ENCODE measurements at places on chromosomes 1 and 21.

DNA sequence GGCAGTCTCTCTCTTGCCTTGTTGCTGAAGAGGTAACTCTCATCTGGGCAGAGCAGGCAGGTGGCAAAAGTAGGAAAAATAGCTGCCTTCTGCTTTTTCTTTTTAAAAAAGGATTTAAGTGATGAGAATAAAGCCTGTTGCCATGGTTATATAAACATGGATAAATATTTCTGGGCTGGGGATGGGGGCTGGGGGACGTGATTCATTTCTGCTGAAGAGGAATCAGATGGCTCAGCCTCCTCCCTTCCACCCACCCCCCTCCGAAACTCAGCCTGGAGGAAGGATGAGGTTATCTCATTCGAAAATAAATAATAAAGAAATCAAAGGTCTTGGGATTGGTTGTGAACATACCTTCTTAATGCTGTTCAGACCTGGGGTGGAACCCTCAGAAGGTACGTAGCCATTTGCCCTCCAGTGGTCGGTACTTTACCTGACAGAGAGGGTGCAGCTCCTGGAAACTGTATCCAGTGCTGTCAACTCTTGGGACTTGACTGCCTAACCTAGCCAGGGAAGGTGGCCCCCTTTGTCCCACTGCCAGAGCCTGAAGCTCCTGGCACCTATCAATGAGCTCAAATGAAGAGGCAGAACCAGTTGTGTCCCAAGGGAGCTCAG lies 3.8 kb upstream of the INKA2 start:
- DNase-seq: no peak

- DNase-seq: no peak
Measured at GRCh38 chr1:30927448-30927847, 18.9 kb upstream of the SDC3 start.

DNA sequence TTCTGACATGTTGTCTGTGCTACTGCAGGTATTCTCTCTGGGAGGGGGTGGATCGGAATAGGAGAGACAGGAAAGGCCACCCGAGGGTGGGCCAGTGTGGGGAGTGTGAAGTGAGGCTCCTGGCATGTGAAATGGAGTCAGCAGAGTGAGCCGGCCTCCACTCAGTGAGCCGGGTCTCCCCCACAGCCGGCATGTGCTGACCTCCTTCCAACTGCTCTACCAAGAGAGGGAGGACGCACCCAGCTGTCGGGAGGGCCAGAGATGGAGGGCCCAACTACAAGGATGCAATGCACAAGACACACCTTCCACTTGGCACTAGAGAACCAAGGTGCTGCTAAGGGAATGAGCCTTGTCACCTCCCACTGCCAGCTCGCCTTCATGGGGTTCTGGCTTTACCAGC lies 28.2 kb upstream of the CLSTN1 start:
- DNase-seq: no peak

GRCh38 chr1:116515702-116516101 lies 55.1 kb downstream of the CD58 start:
- peak; percentile 72 for DNase-seq

DNA sequence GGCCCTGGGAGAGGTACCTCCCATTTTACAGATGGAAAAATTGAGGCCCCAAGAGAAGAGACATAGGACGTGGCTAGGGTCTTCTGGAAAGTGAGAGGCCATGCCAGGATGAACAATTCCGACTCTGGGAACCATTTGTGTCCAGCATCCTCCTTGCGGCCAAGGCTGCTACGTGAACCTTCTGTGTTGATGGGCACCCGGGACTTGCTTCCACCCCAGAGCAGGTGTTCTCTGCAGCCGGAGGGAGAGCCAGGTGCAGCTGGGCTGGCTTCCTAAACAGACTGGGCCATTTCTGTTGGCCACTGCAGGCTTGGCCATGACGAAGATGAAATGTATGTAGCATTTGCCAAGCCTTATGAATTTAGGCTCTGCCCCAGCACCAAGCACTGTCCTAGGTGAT lies 118.9 kb downstream of the PRDM2 start:
- no peak for DNase-seq

GRCh38 chr1:28986306-28986910 lies 72.0 kb downstream of the EPB41 start:
- DNase-seq: peak; percentile 44

- no peak for DNase-seq
Measured at GRCh38 chr1:213934649-213935048, 53.1 kb upstream of the PROX1 start.

- no peak for DNase-seq
Measured at GRCh38 chr1:209199822-209200221, 383.7 kb upstream of the CAMK1G start.

DNA sequence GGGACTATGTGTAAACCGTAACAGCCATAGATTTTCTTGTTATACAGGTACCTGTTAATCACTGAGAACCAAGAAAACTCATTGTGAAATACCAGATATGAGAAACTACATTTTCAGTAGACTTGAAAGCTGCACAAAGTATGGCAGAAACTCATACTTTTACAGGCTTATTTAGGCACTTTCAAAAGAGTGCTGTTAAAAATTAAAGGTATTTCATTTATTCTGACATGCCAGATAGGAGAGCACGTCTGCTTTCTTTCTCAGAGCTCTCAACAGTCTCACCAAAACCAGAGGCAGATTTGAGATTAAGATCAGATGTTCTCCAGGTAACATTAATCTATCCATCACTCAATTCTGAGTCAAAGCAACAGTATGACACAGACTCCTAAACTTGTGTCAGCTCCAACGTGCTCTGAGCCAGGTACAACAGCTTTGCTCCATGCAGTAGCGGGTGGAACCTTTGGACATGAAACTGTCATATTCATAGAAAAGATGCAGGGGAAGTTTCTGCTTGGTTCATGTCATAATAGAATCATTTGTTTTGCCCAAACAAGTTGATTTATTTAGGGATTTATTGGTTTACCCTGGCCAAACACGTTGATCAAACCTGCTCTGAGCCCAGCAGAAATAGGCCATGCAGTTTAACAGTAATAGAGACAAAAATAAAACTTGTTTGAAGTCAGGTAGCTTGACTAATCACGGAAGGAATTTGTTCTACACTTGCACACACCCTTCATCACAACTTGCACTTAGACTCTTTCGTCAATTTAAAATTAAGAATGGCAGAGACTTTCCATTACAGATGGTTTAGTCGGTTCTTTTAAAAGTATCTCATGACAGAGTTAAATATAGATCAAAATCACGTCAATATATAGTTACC lies 20.8 kb upstream of the TSNAX start:
- DNase-seq: no peak

DNA sequence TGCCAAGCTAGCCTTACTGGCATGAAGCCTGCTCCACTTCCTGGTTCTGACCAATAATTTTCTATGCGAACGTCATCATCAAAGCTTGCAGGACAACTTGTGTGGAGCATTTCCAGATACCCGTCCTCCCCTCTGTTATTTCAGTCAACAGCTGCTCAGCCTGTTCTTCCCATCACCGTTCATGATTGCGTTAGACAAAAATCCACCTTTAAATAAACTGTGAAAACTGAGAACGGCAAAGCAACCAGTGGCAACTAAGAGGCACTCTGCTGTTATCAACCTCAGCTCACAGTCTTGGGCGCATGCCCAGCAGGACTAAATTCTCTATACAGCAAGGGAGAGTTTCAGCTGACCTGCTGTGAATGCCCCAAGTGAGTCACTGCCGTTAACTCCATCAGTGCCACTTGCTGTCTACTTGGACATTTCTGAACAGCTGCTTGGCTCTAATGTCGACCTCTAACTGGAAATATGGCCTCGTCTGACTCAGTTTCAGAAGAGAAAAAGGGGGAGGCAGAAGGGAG lies 207.4 kb upstream of the RUNX1 start:
- DNase-seq: no peak

GRCh38 chr1:66704177-66704875 lies 47.9 kb upstream of the DYNLT5 start:
- DNase-seq: no peak

DNA sequence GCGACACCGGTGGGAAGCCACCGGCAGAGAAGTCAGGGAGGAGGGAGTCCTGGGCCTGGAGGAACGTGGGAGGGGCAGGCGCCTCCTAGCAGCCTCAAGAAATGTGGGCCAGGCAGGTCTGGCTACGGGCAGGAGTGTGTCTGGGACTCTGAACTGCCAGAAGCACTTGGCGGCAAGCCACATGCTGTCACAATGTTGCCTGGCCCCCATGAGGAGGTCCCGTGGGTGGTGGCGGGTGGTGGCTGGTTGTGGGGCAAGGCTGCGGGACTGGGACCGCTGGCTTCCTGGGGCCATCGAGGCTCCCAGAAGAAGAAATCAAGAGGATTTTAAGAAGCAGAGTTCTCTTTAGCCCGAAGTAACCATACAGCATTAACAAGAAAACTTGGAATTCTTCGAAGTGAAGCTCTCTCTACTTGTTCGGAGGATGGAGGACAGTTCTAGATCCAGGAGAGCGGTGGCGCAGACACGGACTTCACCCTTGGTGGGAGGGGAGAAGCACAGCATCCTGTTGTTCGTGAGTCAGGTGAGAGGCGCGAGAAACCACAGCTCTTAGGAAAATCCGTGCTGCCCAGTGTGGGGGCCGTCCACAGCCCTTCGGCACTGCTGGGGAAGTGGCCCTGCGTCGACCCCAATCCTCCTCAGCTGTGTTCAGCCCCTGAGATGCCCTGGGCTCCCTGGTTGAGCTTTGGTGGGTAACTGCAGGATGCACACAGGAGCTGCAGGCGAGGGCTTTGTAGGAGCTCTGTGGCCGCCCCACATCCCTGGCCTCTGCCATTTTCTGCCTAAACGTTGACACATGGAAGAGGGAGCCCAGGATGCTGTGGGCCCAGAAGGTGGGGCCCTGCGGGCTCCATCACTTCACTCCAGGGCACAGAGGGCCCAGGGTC lies 12.4 kb downstream of the SKI start:
- DNase-seq: no peak

DNA sequence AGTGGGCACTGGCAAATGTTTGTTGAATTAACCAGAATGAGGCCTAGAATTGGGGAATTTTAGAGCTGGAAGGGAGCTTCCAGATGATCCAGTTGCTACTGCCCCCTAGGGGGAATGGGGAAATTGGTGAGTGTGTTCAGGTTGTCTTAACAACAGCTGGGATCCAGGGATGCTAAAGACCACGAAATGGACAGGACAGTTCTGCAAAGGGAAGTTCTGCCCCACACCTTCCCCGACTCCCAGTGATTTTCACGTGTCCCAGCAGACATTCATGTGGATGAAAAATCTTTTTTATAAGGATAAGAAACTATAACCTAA lies 33.9 kb downstream of the TRIM62 start:
- no peak for DNase-seq

DNA sequence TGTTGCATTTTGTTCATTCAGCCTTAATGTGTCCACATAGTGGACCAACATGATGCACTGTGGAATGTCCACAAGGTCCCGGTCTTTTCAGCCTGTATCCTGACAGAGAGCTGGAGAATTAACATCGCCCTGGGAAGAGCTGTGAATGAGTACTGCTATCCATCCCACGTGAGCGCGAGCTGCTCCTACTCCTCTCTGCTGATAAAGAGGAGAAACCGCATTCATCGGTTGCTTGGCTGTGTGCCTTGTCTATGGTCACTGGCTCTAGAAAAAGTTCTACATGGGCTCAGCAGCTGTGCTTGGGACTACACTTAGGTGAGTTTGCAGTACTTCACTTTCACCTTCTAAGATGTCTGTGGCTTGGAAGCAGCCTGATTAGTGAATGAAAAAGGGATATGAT lies 31.1 kb upstream of the IGSF5 start:
- no peak for DNase-seq

GRCh38 chr1:181061891-181062835 lies 26.3 kb upstream of the IER5 start:
- peak; percentile 91 for DNase-seq

GRCh38 chr1:118688891-118689290 lies 299.3 kb downstream of the TBX15 start:
- DNase-seq: no peak

GRCh38 chr1:95966866-95967265 lies 732.9 kb downstream of the RWDD3 start:
- DNase-seq: no peak

DNA sequence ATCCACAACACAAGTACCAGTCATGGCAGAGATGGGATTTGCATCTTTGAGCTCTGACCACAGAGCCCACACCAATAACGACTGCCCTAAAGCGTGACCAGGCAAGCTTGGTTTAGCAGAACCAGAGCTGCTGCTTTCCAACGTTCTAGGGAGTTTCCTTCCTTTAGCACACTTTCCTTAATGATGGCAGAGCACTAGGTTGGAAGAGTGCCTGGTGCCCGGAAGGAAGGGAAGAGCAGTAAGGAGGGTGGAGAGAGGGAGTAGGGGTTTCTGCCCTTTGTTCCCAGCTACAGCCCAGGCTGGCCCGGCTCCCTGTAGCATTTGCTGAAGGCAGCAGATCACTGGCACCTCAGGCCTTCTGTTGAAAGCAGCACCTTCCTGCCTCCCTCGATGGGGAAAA lies 6.1 kb upstream of the EVA1C start:
- no peak for DNase-seq

- no peak for DNase-seq
Measured at GRCh38 chr21:45476582-45476981, 65.7 kb downstream of the SLC19A1 start.

DNA sequence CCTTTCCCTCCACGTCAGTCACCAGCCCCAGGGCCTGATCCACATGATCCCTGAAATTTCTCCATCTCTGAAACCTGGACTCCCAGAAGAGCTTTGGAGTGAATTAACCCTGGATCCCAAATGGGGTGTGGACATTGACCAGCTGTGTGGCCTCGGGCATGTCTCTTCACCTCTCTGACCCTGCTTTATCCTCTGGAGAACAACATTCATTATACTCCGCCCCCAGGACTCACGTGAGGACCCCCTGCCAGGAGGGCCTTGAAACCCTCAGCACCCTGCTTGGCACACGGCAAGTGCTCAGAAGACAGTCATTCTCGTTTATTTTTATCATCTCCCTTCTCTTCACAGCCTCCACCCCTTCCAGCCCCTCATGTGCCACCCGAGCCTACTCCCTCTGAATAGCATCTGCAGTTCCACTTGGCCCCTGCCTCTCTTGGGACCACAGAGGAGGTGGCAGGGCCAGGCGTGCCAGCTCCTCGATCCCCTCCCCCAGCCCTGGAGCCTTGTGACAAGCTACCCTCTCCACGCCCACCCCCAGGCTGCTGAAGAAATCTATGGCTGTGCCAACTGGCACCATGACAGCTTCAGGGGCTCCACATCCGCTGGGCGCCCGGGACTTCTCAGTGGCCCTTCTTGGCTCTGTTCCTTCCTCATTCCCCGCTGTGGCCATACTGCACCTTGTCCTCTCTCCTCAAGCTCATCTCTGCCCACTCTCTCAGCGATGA lies 18.0 kb downstream of the ADGRB2 start:
- no peak for DNase-seq

DNA sequence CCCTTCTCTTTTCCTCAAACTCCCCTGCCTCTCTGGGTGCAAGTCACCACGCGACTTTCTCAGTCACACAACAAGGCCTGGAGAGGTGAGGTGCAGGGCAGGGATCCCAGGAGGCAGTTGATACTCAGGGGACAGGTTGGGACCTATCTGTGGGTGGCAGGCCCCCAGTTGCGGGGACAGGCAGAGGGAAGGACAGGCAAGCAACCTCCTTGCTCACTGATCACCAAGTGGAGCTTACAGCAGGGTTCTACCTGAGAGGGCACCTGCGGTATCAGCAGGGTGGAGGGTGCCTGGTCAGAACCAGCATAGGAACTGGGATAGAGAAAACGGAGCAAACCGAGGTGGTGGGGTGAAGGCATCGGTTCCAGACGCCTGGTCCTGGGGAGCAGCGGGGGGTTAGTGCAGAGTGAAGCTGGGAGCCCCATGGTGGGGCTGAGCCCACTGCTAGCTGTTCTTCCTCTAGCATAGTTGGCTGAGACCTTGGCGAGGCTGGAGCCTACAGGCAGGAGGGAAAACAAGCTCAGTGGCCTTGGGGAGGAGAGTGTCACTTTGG lies 24.4 kb upstream of the TENT5C start:
- DNase-seq: no peak

Measured in CD14-positive monocyte (primary cell).